Stimulated activated CD8-positive, alpha-beta memory T cell treated with anti-CD3 and anti-CD28 coated beads, Interleukin-2, amount 100 ng/mL, for 1 hour (primary cell): ENCODE measurements at places on chromosomes 12 and 14.
A peak's percentile ranks its signal among the peaks of the same experiment; 100 is the strongest.

GRCh38 chr12:49342066-49342913 lies 4.4 kb upstream of the DNAJC22 start:
- DNase-seq = peak; percentile 46

- DNase-seq = peak; percentile 69
Measured at GRCh38 chr12:8032242-8033152, at the start of gene FOXJ2. Gene FOXJ2, plus strand, starts transcription at chr12:8032716. Its CDS starts 7,117 bp downstream, at chr12:8039833.

DNA sequence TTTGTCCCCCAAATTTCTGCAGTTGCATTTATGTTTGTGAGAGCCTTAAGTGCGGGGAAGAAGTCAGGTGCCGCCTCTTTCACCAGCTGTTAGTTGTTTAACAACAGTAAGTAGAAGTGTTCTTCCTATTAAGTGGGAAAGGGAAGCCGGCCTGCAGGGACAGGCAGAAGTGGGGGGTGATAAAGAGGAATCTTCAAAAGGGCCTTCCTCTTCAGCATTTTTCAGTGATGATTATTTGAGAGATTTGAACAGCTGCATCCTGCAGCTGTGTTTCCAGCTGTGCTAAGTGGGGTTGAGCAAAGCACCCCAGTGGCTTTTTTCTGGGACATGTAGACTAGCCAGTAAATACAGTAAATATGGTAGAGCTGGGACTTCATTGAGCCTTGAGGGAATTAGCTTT lies 32.1 kb upstream of the SLC38A1 start:
- DNase-seq = no peak

DNA sequence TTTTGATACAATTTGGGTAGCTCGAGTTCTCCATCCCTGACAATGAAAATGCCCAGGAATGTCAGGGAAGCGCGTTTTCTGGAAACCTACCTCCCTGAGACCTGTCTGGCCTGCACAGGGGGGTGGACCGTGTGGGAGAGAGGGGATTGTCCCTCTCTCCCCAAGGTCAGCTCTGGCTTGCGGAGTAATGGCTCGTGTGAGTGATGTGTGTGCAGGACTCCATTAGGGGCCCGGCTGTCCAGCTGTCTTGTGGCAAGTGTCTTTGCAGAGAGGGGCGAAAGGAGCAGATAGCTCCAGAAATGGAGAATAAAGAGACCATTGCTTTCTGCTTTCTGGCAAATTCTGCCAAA lies 215.3 kb downstream of the CHST11 start:
- DNase-seq = no peak

DNA sequence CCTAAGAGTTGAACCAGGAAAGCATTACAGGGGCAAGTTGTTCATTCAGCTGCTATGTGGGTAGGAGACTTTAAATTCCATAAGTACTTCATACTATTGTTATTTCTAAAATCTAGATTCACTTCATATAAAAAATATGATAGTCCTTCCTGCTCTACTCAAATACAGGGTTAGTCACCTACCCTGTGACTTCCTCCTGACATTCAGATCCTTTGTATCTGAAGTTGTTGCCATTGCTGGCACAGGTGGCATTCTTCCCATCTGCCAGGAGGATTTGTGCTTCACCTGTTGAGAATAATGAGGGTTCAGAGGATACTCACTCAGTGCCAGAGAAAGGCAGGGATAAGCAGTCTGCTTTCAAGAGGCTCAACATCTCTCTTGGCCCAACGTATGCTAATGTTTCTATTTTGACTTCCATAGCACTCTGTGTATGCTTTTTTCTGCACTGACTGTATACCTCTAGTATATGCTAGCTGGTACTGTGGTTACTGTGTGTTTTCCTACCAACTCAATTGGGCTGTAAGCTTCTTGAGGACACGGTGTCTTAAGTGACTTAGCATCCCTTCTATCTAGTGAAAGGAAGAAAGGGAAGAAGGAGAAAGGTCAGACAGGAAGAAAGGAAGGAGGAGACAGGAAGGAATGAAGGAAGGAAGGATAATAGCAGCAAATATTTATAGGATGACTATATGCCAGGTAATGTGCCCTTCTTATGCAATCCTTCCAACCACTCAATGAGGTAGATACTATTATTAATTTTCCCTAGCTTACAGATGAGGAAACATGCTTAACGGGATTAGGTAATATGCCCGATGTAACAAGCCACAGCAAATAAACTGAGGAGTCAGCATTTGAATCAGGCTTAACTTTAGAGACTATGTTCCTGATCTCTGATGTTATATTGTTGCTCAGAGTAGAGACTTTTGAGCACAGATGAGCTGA lies 38.5 kb upstream of the FGF6 start:
- DNase-seq = no peak
